Activated gamma-delta T cell treated with Interleukin-2 at 50 U/mL for 16 hours (primary cell): ENCODE measurements at places on chromosomes 12 and 14.

DNA sequence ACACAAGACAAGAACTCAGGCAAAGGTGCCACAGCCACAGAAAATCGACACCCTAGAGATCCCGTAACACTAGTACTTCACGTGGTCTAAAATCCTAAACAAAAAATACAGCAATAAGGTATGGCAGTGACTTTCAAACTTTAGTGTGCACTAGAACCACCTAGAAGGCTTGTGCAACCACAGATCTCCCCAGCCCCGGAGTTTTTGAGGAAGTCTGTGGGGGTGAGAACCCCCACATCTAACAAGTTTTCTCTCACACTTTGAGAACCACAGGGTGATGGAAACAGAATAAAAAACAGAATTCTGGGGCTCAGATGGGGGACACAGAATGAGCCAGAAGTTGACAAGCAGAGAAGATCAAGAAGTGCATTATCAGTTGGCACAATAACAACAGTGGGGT lies 254.0 kb downstream of the ANO6 start:
- DNase-seq = peak; percentile 23

DNA sequence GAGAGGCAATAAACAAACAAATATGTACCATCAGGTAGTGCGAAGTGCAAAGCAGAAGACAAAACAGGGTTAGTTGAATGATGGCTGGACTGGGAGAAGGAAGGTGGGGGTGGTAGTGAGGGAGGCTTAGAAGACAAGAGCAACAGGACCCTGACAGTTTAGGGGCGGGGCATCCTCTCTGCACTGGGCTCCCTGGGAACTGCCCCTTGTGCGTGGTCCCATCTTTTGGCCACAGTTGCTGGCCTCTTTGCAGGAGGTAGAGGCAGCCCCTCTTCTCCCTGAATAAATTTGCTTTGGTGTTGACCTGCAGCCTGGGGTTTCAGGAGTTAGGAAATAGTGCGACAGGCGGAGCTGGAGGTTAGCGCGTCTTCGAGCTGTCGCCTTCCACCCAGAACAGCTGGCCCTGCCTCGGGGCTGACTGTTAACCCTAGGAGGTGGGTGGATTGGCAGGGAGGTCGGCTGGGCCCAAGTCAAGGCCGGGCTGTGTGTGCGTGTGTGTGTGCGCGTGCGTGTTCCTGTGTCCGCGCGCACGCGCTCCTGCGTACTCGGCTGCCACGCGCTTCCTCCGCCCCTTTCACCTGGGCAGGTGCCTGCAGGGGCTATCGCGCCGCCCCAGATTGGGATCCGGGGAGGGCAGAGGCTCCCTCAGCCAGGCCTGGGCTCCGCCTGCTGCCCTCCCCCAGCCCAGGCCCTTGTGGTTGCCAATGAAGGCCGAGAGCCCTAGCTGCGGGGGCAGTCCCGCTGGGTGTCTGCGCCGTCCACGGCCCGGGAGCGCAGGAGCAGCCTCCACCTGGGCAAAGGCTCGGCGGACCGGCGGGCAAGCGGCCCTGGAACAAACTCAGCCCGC lies 180.8 kb downstream of the ADCK1 start:
- DNase-seq = no peak

DNA sequence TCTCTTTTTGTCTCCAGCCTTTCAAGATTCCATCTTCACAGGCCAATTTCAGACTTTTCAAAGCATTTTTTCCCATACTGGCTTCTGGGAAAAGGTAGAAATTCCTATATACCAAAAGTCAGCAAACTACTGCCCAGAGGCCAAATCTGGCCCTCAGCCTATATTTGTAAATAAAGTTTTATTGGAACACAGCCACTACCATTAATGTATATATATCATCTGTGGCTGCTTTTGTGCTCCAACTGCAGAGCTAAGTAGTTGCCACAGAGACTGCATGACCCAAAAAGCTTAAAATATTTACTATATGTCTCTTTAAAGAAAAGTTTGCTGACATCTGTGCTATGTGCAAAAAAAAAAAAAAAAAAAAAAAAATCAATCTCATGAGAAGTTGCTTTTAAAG lies 76.3 kb downstream of the KSR2 start:
- DNase-seq = no peak

GRCh38 chr12:212415-212714 lies 1.6 kb downstream of the SLC6A12 start:
- no peak for DNase-seq

DNA sequence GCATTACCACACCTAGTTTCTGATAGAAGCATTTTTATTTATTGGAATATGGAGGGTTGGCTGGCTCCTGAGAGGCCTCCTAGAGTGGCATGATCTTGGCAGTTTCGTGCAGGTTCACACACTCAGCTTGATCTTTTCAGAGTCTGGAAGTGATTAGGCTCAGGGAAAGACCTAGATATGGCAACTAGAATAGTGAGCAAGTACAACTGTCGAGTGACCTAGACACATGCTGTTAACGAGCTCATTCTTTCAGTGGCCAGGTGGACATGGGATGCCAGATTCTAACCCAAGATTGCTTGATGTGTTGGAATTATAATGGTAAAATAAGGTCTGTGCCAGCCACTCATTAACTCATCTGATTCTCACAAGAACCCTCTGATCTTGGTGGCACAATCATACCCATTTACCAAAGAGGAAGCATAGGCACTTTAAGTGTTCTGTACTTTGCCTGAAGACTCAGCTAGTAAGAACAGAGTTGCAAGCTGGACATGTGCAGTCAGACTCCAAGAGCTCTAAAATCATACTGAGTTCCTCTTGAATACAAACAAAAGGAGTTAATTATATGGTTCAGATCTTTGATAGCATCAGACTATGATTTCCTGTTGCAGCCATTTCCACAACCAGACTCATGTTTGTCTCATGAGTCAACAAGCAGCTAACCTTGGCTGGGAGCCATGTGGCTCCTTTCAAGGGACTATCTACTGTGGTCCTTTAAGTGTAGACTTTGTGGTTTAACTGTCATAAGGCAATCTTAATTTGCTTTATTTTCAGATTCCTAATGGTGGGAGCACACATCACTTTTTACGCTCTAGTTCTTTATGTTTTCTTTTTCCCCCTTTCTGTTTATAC lies 144.2 kb downstream of the PLEKHA5 start:
- DNase-seq = peak; percentile 74

- DNase-seq = no peak
These were observed 22.0 kb upstream of the RCOR1 start for GRCh38 chr14:102570334-102570995.

GRCh38 chr12:26037615-26038220 lies 79.2 kb downstream of the RASSF8 start:
- DNase-seq = no peak

GRCh38 chr12:50276912-50277671 lies 6.2 kb downstream of the LIMA1 start:
- no peak for DNase-seq

- DNase-seq = no peak
These were observed 52.7 kb downstream of the WNK1 start for GRCh38 chr12:805022-805632.

DNA sequence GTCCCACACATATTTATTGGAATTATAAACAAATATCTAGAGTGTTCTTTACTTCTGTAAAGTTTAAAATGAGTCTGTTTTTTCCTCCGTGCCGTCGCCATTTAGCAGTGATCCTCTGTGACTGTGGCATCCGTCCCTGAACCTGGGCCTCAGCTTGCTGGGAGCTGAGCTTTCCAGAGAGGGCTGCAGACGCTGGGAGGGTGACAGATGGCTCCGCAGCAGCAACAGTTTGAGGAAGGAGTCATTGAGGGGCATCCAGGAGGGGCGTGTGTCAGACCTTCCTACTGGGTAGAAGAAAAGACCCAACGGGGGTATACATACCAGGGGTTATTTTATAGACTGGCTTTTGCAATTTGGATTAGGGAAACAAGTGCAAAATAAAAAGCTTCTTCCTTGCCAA lies 47.9 kb downstream of the NEUROD4 start:
- no peak for DNase-seq

- no peak for DNase-seq
These were observed 19.5 kb upstream of the HIGD1C start for GRCh38 chr12:50932787-50933280.

DNA sequence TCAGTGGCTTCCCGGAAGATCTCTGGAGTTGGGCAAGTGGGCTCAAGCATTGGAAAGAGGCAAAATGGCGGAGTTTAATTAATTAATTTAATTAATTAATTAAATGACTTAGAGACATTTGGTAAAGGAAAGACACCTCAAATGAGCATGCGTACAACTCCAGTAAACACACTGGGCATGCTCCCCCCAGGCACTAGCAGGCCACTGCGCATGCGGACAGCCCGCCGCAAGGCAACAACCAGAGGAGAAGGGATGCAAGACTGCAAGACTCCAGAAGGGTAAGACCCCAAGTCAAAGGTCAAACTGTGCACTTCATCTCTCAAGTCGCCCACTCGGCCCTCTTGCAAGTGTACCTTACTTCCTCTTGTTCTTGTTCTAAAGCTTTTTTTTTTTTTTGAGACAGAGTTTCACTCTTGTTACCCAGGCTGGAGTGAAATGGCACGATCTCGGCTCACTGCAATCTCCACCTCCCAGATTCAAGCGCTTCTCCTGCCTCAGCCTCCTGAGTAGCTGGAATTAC lies 57.8 kb upstream of the PSMC1 start:
- no peak for DNase-seq

GRCh38 chr12:46456356-46457334 lies 84.1 kb upstream of the SLC38A2 start:
- no peak for DNase-seq

GRCh38 chr12:119540476-119540875 lies 53.1 kb upstream of the TMEM233 start:
- DNase-seq = no peak

DNA sequence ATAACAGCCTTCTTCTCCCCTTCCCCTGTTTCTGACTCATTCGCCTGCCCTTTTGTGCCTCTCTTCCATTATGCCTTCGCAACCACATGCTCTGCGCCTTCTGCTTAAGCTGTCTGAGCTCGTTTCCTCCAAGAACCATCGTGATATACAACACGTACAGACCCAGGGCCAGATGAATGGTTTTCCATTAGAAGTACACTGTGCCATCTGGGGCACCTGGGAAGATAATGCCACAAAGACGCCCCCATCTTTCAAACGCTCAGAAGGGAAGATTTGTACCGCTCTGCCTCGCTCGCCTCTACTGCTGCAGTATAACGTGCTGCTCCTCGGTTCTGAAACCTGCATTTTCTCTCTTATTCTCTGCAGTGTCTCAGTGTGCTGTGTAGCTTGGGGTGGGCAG lies 470.9 kb upstream of the STXBP6 start:
- DNase-seq = no peak

- no peak for DNase-seq
These were observed 444.6 kb downstream of the RAD51B start for GRCh38 chr14:68264260-68264569.

DNA sequence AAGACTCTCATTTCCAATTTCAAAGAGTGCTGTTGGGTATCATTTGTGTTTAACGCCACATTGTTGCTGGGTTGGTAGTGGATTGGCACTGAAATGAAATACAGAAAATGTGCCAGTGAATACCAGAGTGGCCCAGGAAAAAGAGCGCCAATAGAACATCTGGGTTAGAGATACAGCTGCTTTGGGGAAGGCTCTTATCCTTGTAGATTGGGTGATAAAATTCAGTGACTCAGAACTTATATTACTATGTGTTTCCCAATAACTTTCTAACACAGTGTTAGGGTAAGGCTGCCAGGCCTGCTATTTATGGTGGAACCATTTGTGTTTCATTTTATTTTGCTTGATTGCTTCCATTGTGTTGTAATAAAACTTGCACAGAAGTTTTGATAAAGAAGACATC lies 168.2 kb upstream of the SSTR1 start:
- DNase-seq = no peak

DNA sequence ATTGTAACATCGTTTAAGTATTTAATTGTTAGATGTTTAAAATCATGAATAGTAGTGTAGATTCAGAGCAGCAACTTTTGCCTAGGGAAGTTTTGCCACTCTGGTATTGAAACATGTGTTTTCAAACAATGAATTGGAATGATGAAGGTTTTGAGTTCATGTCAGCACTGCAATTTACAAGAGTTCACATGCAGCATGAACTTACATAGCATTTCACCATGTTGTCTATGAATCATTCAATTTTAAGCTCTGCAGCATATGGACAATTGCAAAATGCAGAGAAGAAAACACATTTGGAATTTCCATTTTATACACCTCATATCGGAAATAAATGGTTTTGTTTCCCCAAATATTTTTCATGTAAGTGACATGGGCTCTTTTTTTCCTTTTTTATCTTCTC lies 170.7 kb upstream of the CDKN3 start:
- no peak for DNase-seq

DNA sequence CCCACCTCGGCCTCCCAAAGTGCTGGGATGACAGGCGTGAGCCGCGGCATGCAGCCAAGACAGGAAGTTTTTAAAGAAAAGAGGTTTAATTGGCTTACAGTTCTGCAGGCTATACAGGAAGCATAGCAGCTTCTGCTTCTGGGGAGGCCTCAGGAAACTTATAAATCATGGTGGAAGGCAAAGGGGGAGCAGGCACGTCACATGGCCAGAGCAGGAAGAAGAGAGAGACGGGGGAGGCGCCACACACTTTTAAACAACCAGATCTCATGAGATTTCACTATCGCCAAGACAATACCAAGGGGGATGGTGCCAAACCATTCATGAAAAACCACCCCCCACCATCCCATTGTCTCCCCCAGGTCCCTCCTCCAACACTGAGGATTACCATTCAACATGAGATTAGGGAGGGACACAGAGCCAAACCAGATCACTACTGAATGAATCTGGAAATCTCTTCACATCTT lies 14.1 kb downstream of the CCDC63 start:
- DNase-seq = no peak

DNA sequence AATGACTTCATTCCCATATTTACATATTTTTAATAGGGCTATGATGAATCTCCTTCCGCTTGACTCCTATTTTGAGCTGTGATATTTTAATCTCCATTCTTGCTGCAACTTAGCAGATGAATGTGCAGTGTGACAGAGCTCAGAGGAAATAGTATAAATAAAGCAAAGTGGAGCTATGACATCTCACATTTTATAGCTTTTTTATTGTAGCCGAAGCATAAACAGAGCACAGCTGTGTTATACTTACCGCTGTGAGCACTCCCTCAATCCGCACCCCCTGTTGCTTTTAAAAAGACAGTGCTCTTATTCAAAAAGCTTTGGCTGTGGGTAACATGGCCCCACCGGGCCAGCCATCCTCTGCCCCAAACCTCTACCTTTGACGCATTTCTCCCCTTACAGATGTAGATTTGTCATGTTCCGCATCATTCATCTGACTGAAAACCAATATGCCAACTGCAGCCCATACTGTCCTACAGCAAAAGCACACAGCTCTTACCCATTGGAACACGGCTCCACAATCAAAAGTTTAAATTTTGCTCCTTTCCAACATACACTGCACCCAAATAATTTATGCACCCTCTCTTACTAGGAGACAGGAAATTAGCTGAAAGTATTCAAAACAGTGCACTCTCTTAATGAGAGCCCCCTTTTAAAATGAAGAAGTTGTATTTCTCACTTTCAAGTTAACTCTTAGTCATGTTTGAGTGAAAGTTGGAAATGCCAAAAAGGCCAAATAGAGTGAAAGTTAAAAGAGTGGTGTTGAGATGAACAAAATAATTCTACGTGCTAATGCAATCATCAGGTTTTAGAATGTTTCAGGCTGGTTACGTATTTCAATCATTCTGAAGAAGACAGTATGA lies 429.3 kb upstream of the SOX5 start:
- no peak for DNase-seq

- peak; percentile 90 for DNase-seq
These were observed at the start of gene PHLDA1 for GRCh38 chr12:76031414-76032042. Gene PHLDA1, minus strand, starts transcription at chr12:76031776.
